Skeletal muscle cell (primary cell): ENCODE measurements at places on chromosomes 12 and 14.

GRCh38 chr12:113261847-113262470 lies 40.7 kb downstream of the TPCN1 start:
- no peak for DNase-seq

DNA sequence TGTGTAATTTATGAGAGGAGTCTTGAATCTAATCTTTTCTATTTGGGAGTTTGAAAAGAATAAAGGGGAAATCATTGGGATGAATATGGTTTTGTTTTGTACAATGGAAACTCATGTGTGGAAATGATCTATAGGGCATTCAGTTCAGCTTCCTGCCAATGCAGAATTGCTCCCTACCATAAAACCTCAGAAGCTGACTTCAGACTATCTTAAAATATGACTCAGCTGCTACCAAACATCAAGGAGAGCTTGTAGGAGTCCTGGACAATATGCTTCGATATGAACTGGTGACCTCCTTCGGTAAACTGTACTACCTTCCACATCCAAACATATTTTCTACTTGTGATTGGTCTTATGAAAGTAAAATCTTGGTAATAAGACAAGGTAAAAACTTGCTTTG lies 160.6 kb downstream of the CAPZA3 start:
- peak; percentile 25 for DNase-seq

- no peak for DNase-seq
Measured at GRCh38 chr14:53381895-53382294, 228.8 kb upstream of the DDHD1 start.

GRCh38 chr14:96536807-96537206 lies 34.6 kb downstream of the PAPOLA start:
- DNase-seq: no peak

DNA sequence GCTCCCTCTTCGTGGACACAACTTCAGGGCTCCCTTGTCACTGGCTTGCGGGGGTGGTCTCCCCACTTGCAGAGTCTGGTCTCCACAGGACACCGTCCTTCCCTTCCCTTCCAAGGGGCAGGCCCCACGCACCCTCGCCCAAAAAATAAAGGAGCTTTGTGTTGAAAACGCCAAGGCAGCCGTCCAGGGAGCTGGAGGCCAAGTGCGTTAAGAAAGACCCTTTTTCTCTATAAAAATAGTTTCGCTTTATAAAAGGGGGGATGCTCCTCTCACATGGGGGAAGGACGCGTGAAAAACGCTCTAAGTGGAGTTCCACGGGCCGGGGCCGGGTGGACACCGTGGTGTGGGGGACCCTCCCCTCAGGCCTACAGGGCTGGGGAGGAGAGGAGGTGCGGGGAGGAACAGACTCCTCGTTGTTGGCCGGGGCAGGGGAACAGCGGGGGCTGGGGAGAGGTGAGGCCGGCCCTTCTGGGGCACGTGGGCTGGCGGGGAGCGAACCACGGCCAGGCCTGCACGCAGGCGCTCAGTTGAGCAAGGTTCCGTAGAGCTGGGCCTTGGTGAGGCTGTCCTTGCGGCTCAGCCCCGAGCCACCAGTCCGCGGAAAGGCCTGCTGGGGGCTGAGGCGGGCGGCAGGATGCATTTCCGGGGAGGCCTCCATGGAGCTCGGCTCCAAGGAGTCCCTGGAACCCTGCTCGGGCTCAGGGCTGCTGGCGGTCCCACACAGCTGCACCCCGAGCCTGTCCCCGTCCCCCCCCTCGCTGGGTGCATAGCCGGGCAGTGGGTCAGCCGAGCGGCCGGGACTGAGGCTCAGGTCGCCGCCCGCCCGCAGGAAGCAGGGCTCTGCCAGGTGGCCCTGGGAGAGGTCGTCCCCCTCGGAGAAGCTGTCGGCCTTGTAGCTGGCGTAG lies 49.5 kb downstream of the BEGAIN start:
- no peak for DNase-seq

- DNase-seq: peak; percentile 53
Measured at GRCh38 chr12:2294651-2295475, 242.1 kb downstream of the CACNA1C start.

DNA sequence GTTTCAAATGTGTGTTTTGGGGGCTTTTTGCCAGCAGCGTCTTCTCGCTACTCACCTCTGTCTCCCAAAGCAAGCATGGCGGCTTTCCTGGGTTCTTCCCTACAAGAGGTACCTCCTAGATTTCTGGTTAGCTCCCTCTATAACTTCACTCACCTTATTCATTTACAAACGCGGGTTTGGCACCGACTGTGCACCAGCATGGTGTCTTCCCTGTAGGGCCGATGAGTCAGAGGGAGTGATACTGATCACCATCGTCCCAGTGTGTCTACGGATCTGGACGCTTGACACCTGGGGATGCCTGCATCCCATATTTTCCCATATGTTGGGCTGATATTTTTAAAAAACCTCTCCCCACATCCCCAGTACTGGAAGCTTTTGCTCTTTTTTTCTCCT lies 8.0 kb upstream of the SERPINA12 start:
- no peak for DNase-seq

DNA sequence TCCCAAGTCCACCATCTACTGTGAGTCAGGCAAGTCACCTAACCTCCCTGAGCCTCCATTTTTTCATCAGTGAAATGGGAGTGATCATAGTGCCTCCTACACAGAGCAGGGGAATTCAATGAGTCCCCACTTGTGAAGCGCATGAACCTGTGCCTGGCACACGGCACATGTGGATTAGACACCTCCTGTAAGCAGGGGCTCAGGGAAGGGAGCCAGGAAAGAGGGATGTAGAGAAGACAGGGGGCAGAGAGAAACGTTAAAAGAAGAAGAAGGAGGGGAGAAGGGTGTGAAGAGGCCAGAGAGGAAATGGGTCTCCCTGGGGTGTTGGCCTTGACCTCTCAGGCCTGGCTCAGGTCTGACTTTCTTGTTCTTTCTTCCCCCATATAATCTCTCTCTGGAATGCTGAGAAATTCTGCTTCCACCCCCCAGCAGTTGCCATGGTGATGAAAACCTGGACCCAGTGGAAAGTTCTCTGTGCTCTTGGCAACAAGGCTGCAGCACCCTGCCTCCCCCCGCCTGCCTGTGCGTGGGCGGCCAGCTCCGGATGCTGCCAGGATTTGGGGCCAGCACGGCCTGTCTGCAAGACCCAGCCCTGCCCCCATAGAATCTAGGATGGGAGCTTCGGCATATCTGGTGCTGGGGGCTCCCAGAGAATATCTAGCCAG lies 94.5 kb downstream of the CALM1 start:
- DNase-seq: peak; percentile 67

DNA sequence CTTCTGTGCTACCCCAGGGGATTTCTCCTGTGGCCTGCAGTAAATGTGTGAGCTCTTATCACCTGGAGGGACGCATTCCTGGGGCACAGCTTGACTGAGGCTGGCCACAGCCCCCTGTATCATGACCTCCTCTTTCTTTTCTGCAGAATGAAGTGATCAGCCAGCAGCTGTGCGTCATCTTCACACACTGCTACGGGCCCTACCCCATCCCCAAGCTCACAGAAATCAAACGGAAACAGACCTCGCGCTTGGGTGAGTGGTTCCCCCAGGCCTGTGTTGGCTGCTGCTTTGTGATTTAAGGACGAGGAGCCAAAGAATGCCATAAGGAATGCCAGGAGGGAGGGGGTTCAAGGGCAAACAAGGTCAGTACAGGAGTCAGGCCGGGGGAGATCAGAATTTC lies 50.5 kb upstream of the PWP1 start:
- no peak for DNase-seq

GRCh38 chr14:32010604-32011125 lies 66.4 kb upstream of the ARHGAP5 start:
- DNase-seq: no peak

- DNase-seq: no peak
Measured at GRCh38 chr12:50753232-50753769, 10.6 kb upstream of the ATF1 start.

DNA sequence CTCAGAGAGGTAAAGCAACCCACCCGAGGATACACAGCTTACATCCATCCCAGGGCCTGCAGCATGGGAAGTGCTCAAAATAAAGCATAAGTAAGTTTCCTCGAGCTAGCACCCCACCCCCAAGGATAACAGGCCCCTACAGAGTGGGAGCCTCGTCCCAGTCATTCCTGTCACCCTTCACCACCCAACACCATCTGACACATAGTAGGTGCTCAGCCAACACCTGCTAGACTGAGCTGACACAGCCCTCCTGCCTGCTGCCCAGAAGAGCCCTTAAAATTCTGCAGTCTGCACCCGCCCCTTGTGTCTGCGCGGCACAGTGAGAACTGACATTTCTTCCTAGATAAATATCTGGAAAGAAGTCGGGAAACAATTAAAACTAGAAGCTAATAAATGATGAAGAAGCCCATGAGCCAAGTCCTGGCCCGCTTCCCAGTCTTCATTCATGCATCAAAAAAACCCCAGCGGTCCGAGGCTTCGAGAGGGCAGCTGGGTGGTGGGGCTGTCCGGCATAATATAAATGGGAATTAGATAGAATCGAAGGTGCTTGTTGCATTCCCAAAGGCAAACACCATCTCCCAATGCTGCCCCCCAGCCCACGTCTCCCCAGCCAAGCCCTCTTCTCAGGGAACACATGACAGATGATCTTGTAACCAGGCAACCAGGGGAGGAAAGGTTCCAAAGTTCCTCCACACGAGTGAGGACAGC lies 76.2 kb downstream of the BCL11B start:
- DNase-seq: no peak

- no peak for DNase-seq
Measured at GRCh38 chr14:64610049-64610746, 60.4 kb downstream of the PPP1R36 start.

DNA sequence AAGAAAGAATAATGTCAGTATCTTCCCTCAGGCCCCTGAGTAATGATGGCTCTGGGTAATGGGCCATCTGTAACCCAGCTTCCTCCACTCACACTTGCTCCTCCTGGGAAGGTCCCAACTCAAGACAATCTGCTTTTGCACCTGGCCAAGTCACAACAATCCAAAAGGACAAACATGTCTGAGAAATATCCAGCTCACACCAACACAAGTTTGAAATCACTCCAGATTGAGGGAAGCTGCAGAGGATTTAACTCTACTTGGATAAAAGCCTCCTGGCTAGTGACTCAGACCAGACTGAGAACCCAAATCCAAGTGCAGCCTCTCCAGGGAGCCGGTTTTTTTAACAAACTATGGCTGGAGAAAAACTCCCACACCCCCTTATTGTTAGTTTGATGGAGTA lies 34.2 kb downstream of the RTRAF start:
- peak; percentile 75 for DNase-seq

DNA sequence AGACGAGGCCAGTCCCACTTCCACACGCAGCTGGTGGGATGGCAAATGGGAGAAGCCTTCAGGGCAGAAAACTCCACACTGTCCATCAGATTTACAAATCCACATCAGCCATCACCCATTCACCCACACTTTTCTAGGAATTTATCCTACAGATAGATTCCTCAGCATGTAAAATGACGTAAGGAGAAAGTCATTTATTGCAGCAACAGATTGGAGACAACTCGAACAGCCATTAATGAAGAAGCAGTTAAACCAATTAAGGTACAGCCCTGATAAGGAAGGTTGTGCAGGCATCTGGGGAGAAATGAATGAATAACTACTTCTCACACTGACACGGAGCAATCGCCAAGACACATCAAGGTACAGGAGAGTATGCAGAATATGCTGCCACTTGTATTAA lies 26.2 kb downstream of the PRKAB1 start:
- no peak for DNase-seq

DNA sequence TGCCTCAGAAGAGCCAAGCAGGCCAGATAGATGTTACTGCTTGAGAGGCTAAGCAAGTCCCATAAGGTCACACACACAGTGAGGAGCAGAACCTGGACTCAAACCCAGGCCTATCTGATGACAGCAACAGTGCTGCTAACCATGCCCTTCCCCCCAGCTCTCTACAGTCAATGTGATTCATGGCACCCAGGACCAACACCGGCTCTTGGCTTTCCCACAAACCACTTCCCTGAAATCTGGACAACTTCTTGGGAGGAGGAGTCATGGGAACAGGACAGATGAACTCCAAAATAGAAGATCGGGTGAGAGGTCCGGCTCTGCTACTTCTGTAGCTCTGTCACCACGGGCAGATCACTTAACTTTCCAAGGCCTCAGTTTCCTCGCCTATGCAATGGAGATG lies 716 bp upstream of the PTGDR start:
- peak; percentile 59 for DNase-seq
